Left renal cortex interstitium (tissue), 4 donors: ENCODE measurements at places on chromosomes 2 and 18. TPM values are rescaled to one million over a fixed set of nuclear protein-coding genes. Genes with fewer than 3 reads are reported as not detected.

DNA sequence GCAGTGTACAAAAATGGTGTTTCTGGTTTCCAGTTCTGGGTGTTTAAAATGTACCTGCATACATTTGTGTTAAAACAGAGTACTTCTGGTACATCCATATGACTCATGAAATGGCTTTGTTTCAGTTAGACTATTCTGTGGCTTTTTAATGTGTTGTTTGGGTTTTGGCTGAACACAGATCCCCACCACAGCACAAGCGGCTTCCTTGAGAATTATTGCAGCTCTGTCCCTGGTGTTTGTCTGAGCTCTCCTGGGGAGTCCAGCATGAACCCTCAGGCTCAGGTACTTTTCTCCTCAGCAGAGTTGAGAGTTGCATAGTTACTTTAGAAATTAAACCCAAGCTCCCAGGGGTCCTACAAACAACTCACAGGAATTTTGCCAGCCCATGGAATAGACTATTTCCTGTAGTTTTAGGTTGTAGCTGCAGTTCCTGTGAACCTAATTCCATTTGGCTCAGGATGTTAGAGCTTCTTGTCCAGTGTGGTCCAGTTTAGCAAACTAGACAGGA is 64.8 kb upstream of the EML6 start:
- DNase-seq = no peak

DNA sequence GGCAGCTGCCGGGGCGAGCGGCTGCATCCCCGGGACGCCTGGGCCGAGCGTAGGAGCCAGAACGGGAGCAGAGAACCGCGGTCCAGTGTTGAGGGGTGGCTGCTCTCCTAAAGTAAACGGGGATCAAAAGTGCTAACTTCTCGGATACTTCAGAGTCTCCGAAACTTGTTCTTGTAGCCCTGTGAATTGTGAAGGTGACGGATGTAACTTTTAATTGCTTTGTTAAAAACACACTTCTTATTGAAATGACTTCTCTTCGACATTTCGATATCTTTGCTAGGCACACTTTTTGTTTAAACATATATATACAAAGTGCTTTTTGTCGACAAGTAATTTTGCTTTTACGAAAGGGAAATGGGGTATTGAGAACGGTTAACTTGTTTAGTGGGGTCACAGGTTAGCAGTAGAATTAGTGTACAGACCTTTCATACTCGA is 540 bp downstream of the ATP9B start:
- DNase-seq = peak; percentile 27

DNA sequence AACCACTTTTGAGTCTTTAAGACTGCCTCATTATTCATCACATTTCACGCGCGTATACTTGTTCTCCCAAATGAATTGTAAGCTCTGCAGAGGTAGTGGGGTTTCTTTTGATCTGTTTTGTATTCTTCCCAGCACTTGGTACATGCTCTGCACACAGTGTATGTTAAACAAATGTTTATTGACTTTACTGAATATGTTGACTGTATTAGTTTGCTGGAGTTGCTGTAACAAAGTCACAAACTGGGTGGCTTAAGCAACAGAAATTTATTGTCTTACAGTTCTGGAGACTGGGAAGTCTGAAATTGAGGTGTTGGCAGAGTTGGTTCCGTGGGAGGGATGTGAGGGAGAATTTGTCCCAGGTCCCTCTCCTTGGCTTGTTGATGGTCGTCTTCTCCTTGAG is 65.1 kb downstream of the CDK15 start:
- no peak for DNase-seq

GRCh38 chr2:171787333-171788072 is 100.2 kb downstream of the DYNC1I2 start:
- no peak for DNase-seq

Gene ARHGAP28
- polyA plus RNA-seq = 58.7 TPM

Gene DCDC2C
- 0.17 TPM for polyA plus RNA-seq
